ENCODE measurements at places on chromosomes 2 and 18. TPM values are rescaled to one million over a fixed set of nuclear protein-coding genes. Genes with fewer than 3 reads are reported as not detected.

GRCh38 chr2:183024339-183025095 lies 13.7 kb downstream of the NCKAP1 start:
- H3K4me1 ChIP-seq, result no peaks in the 10 kb centered on the region
- no peaks in the 10 kb centered on the region for H3K36me3 ChIP-seq
- no peak for DNase-seq
- H3K27me3 ChIP-seq, result peaks cover 74% of the 10 kb centered on the region
- H3K4me3 ChIP-seq, result no peak overlapping the region

DNA sequence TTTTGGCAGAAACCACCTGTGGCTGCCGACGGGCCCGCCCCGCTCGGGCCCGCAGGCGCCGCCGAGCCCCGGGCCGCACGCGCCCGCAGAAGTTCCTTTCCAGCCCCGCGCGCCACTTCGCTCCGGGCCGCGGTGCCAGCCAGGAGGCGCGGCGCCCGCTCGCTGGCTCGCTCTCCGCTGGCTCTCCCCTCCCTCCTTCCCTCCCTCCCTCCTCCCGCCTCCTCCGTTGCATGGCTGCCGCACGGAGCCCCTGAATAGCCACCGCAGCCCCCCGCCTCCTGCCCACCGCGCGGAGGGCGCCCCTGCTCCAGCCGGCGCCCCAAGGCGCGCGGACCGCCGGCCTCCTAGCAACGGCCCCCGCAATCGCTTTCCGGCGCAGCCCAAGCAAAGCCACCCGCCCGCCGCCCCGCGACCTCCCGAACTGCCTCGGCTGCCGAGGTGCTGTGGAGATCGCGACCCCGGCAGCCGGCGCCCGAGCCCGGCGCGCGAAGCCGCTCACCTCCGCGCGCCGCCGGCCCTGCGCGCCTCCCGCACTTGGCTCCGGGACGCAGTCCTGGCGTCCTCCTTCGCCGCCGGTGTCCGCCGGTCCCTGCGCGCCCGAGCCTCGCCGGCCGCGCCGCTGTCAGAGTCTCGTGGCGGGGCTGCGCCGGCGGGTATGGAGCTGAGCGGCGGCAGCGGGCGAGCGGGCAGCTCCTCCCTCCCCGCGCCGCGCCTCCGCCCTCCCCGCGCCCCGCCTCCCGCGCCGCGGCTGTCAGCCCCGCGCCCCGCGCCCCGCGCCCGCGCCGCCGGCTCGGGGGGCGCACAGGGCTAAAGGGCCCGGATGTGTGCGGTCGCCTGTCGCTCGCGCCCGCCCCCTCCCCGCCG lies at the start of gene ZBTB7C:
ZBTB7C (minus strand) TSS at position 657 of the 864 bp plus-strand sequence.
- H3K27me3 ChIP-seq, result peaks cover 73% of the 10 kb centered on the region
- peak; percentile 61 for DNase-seq
- H3K36me3 ChIP-seq, result no peaks in the 10 kb centered on the region
- H3K4me1 ChIP-seq, result peaks cover 8% of the 10 kb centered on the region

Gene SLC8A1
- 0.68 TPM for total RNA-seq

Gene ATP6V1B1
- total RNA-seq, result not detected

Data from activated naive CD8-positive, alpha-beta T cell treated with anti-CD3 and anti-CD28 coated beads, Interleukin-2, amount 10 ng/mL, durations not matched to agents 7 days and 5 days (primary cell).